ENCODE measurements at places on chromosomes 4 and X.

- no peak for DNase-seq
Observed at GRCh38 chr4:146857298-146857697, 88.4 kb downstream of the TTC29 start.

- DNase-seq: no peak
Observed at GRCh38 chr4:4913147-4913561, 53.7 kb downstream of the MSX1 start.

- DNase-seq: no peak
Observed at GRCh38 chr4:4720646-4721045, 138.8 kb upstream of the MSX1 start.

DNA sequence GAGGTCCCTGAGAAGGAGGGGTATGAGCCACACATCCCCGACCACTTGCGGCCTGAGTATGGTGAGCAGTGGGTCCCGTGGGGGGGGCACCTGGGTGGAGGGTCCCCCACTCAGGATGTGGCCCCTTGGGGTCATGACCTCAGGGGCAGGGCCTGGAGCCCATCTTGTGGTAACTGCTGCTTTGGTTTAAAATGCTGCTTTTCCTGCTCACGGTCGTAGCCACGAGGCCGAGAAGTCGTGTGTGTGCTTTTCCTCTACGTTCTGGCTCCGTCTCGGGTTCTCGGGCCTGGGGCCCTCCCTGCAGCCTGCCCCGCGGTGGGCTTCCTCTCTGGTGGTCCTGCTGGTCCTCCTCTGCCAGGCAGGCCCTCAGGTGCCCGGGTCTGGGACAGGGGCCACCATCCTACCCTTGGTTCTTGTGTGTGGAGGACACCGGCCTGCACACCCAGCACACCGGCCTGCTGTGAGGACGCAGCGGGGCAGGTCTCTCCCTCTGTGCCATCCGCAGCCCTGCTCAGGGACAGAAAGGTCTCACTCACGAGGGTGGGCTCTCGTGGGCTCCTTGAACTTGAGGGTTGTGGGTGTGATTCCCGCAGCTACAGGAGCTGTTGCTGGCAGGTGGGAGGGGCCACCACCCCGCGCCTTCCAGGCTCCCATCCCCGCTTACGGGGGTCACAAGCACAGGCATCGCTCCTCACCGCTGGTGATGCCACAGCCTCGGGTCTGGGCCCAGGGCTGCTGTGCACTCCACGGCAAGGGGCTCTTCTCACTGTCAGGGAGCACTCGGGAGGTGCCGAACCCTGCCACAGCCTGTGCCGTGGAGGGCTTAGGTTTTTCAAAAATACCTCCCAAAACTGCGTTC lies 19.6 kb downstream of the UVSSA start:
- DNase-seq: no peak

- DNase-seq: no peak
Observed at GRCh38 chrX:136827026-136827425, 46.3 kb upstream of the ARHGEF6 start.

DNA sequence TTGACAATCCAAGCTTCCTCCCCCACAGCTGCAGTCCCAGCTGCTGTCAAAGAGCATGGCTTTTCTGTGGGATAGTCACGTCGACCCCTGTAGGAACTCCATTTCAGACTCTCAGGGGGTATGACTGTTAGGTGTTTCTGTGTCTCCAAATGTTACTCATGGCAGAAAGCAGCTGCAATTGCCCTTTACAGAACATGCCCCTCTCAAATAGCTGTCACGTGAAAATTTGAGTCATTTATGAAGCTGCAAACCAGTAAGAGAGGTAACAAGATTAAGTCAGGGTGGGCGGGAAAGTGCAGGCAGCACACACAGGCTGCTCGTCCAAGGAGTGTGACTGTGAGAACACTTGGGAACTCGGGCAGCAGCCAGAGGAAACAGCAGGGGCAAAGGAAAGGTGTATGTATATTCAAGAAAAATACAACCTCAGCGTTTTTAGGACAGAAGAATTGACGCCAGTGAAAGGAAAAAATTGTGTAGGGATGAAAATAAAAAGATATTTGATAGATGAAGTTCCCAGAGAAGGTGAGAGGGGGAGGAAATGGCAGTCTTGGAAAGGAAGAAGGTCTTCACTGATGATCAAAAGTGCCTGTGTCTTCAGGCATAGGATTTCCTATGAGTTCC lies 66.5 kb upstream of the TMEM184C start:
- DNase-seq: no peak

- no peak for DNase-seq
Observed at GRCh38 chrX:132563976-132564375, 75.1 kb upstream of the MBNL3 start.

GRCh38 chrX:68193234-68193633 lies 240.1 kb downstream of the OPHN1 start:
- no peak for DNase-seq

DNA sequence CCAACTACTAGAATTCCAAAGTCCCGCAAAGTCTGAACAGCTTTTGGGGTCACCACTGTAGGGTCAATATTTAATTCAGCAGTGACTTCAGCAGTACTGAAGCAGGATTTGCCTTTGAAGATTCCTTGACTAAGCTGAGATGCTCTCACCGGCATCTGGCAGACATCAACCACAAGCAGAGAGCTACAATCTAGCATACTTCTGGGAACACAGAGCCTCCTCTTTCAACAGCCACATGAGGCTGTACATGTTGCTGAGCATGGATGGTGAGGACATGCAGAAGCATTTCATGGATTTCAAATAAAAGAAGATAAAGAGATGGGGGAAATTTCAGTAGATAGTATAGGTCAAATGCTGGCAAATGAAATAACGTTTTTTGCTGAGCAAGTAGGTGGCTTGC lies 6.6 kb upstream of the ASB11 start:
- DNase-seq: no peak

GRCh38 chrX:13126775-13127174 lies 82.4 kb upstream of the FAM9C start:
- no peak for DNase-seq
